IPS DF 6.9 (cell line): ENCODE measurements at places on chromosomes 2 and 18.

GRCh38 chr2:235418918-235419317, 74.9 kb upstream of the AGAP1 start:
- no peak for DNase-seq

GRCh38 chr2:209097168-209097567, 326.7 kb upstream of the MAP2 start:
- DNase-seq = no peak

DNA sequence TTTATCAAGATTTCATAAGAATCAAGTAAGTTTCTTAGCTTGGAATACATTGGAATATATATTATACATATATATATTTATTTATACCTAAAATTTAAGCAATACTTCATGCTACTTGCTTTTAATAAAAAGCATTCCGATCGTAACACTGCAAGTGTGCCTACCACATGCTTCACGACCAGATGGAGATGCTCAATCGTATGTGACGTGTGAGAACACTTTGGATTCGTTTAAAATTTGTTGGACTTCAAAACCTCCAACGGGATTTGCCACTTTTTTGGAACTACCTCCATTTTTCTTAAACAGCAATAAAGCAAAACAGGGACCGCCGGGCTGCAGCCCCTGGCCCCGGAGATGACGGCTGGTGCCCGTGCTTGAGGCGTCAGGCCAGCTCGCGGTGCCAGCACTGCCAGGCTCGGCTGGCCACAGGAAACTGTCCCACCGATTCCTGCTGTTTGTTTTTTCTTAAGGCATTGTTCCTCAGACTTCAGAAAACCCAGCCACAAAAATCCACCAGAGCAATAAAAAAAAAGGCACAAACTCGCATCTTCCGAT, 204.1 kb downstream of the TWIST2 start:
- no peak for DNase-seq

DNA sequence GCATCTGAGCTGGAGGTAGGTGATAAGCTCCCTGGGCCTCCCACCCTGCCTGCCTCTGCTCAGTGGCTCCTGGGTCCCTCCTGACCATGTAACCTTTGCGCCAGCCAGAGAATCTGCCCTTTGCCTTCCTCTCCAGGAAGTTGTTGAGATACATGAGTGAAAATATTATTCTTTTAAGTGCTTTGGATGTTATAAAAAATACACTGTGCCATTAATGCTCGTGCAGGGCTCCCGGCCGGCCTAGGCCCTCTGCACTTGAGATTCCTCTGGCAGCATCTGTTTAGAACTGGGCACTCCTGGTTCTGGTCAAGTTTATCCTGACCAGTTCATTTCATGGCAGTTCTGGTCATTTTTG, 18.8 kb downstream of the AGAP1 start:
- DNase-seq = no peak

- DNase-seq = no peak
Observed at GRCh38 chr2:24754985-24755705, 38.0 kb downstream of the PTRHD1 start.

- DNase-seq = no peak
Observed at GRCh38 chr2:40352041-40352702, 99.7 kb downstream of the SLC8A1 start.

DNA sequence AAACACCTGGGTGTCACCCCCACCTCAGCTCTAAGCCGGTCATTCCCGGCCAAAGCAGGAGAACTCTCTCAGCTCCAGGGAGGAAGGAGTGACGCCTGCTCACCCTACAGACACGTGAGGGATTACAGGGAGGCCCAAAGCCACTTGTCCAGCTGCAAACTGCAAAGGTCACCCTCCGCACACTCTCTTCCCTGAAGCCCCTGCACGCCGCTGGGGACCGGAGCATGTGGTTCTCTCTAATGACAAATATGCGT, 108.0 kb upstream of the ID2 start:
- no peak for DNase-seq

GRCh38 chr2:70985956-70986355, 7.5 kb downstream of the ANKRD53 start:
- DNase-seq = no peak
